ENCODE measurements at places on chromosomes 3 and 15.

DNA sequence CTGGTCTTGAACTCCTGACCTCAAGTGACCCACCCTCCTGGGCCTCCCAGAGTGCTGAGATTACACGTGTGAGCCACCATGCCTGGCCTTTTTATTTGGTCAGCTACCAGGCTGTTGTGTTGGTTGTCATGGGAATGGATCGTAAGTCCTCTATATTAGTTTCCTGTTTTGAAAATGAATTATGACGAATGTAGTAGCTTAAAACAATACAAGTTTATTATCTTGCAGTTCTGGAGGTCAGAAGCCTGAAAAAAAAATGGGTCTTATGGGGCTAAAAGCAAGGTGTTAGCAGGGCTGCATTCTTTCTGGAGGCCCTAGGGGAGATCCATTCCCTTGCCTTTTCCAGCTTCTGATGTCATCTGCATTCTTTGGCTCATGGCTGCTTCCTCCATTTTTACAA lies 25.1 kb upstream of the HERC1 start:
- DNase-seq = no peak

DNA sequence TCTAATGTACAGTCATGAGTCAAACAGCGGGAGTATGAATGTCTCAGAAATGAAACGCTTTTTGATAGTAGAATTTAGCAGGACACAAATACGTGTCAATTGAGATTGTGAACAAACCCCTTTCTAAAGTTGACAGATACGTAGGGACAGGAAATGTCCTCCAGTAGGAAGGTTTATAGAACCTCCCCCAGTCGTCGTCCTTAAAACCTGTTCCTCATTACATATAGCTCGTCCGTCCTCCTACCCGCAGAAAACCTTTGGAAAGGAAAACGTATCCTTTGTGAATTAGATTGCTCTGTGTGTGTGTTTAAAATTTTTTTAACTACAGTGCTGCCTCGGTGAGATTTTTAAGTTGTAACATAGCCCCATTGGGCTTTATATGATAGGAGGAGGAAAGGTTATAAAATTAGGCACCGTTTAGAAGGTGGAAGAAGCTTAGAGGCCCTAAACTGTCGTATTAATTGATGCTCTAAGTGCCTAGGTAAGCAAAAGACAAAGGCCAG lies 4.1 kb downstream of the UBE2E1 start:
- no peak for DNase-seq

DNA sequence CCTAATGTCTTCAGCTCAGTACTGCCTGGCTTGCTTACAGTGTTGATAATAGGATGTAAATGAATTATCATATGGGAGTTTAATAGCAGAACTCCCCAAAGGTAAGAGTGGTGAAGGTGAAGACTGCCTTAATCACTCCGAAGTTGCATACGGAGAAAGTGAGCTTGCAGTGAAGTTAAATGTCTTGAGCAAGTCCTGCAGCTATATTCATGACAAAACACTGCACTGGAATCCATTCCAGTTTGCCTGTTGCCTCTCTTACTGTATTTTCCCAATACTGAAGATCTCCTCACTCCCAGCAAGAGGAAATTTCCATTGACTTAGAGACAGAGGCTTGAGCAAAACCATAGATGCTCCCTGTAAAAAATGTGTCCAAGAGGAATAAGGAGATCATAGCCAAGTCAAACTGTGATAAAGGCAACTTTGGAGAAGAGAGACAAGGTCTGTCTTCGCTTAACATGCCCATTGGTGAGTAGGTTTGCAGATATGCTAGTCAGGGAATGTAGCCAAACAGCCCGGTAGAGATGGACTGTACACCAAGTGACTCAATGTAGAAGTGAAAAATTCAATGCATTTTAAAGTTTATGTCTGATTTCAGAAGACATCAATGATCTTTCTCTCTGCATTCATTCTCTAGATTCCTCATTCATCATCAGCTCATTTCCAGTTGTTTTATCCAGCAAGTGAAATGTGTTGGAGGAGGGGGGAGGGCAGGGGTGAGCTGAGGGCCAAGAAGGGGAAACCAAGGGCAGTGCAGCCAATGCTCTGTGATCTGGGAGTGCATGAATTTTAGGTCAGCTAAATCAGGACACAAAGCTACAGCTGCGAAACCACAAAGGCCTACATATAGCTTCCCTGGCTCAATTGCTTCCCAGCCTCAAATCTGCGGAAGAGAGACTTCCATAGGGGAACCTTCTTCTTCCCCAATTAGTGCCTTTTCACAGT lies 667.1 kb upstream of the NR2F2 start:
- DNase-seq = no peak

GRCh38 chr3:99620077-99620767 lies 18.2 kb upstream of the COL8A1 start:
- no peak for DNase-seq

DNA sequence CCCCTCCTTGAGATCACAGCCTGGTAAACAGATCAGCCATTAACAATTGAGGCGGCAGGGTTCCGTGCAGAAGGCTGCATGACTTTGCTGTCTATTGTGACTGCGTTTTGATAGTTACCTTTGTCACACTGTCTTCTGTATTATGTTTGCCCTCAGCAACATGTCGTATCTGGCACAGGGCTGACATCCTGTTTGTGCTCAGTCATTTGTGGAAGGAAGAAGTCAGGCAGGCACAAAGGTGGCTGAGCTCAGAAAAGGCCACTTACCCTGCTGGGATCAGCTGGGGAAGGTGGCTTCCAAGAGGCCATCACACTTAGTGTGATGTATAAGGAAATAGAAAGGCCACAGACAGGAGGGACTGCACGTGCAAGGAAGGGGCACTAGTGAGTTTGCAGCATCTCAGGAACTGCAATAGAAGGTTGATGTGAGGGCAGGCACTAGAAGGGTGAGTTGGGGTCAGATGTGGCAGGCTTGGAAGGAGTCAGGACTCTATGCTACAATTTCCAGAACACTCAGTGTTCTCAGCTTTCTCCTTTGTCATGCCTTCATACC lies 13.4 kb downstream of the PML start:
- no peak for DNase-seq

All from SK-N-MC (cell line).